ENCODE measurements at places on chromosomes 12 and 14. TPM values are rescaled to one million over a fixed set of nuclear protein-coding genes. Genes with fewer than 3 reads are reported as not detected.

ACSS3 gene
- polyA plus RNA-seq: not detected

PLEK2 gene
- not detected for polyA plus RNA-seq

DTX3 gene
- polyA plus RNA-seq: 4.2 TPM

RTL1 gene
- not detected for polyA plus RNA-seq

CAPZA3 gene
- polyA plus RNA-seq: not detected

LTBR gene
- polyA plus RNA-seq: 0.35 TPM

GUCY2C gene
- not detected for polyA plus RNA-seq

NELL2 gene
- 1.5 TPM for polyA plus RNA-seq

All from CD4-positive, CD25-positive, alpha-beta regulatory T cell (primary cell).